ENCODE measurements at places on chromosomes 4 and X. TPM values are rescaled to one million over a fixed set of nuclear protein-coding genes. Genes with fewer than 3 reads are reported as not detected.

DNA sequence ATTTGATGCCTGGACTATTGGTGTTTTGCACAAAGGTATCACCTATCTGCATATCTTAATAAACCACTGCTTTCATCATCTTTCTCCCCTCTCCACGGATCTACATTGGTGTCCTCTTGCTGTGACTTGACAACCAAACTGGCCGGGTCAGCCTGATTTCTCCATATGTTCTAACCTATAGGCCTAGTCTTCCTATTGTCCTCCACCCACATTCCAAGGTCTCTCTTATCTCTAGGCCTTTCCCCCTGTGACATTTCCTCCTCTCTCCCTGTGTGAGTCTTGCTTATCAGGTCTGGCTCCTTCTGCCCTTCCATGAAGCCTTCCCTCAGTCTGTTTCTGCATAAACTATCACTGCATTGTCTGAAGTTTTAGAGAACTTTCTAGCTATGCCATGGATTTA is 33.7 kb downstream of the ARHGAP24 start:
- DNase-seq = no peak
- peaks cover 2% of the 10 kb centered on the region for H3K27me3 ChIP-seq
- no peaks in the 10 kb centered on the region for H3K36me3 ChIP-seq
- H3K4me1 ChIP-seq = no peaks in the 10 kb centered on the region
- H3K27ac ChIP-seq = no peak overlapping the region

DNA sequence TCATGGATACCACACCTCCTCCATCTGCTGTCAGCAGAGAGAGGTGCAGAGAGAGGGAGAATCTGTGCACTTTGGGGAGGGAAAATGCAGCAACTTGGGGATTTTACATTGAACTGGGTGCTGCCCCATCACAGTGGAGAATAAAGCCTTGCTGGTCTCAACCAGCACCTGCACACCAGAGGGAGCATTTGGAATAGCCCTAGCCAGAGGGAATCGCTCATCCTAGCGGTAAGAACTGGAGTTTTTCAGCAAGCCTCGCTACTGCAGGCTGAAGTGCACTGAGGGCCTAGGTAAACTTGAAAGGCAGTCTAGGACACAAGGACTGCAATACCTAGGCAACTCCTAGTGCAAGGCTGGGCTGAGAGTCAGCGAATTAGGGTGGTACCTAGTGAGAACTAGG is 148.7 kb downstream of the KDR start:
- H3K4me3 ChIP-seq = no peak overlapping the region
- peaks cover 4% of the 10 kb centered on the region for H3K27me3 ChIP-seq
- no peaks in the 10 kb centered on the region for H3K36me3 ChIP-seq

DNA sequence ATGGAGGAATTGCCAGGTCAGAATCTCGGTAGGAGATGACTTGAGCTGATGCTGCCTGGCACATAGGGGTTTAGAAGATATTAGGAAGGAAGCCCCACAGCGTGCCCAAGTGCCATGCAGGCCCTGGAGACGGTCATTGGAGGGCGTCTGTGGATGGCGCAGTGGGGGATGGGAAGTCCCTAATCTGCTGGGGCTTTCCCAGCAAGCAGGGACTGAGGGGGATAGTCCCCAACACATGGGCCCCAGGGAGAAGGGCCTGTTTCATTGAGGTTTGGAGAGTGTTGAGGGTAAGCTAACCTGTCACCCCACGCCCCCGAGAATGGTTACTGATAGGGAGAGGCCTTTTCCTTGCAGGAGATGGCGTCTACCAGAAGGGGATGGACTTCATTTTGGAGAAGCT is 7.8 kb downstream of the TAFAZZIN start:
- no peaks in the 10 kb centered on the region for H3K27me3 ChIP-seq
- no peak overlapping the region for H3K27ac ChIP-seq
- no peak overlapping the region for H3K4me3 ChIP-seq
- DNase-seq = no peak
- peaks cover 4% of the 10 kb centered on the region for H3K36me3 ChIP-seq

DNA sequence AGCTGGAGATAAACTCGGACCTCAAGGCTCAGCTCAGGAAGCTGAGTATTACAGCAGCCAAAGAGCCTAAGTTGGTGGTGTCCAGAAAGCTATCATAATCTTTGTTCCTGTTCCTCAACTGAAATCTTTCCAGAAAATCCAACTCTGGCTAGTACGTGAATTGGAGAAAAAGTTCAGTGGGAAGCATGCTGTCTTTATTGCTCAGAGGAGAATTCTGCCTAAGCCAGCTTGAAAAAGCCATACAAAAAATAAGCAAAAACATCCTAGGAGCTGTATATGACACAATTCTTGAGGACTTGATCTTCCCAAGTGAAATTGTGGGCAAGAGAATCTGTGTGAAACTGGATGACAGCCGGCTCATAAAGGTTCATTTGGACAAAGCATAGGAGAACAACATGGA is 74.6 kb downstream of the SHISA3 start:
- H3K27me3 ChIP-seq = no peaks in the 10 kb centered on the region
- H3K27ac ChIP-seq = no peak overlapping the region
- DNase-seq = no peak
- H3K4me3 ChIP-seq = no peak overlapping the region

- no peak for DNase-seq
These were observed 15.3 kb downstream of the ALB start for GRCh38 chr4:73419106-73420038.

DNA sequence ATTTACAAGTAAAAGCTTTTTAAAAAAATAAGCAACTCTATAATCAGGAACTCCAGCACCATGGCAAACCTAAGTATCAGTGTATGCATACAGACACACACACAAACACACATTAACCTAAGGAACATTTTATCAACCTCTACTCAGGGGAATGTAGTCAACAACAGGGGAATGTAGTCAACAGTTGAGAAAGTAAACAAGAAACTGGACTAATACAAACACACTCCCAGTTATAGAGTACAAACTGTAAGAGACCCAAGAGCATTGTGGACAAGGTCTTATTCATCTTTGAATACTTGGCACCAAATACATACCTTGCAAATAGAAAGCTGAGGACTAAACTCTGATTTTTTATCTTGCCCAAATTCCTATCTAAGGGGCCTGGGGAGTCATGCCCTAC is 36.2 kb downstream of the PAPSS1 start:
- H3K36me3 ChIP-seq = peaks cover 48% of the 10 kb centered on the region
- no peak for DNase-seq
- no peak overlapping the region for H3K27ac ChIP-seq
- H3K27me3 ChIP-seq = no peaks in the 10 kb centered on the region

DNA sequence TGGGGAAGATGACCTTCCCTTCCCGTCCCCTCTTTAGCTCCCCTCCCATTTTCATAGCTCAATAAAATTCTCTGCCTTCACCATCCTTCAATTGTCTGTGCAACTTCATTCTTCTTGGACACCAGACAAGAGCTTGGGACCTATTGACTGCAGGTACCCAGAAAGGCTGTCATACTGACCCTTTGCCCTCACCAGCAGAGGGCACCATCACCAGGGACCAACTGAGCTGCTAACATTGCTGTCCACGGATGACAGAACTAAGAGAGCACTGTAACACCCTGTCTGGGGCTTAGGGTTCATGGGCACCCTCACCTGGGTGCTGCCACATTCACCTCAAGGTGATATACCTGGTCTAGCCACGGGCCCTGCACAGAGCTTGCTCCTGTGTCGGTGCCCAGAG is 141.3 kb upstream of the VCX3B start:
- no peaks in the 10 kb centered on the region for H3K36me3 ChIP-seq
- no peak overlapping the region for H3K4me3 ChIP-seq
- DNase-seq = no peak
- H3K27me3 ChIP-seq = no peaks in the 10 kb centered on the region
- H3K27ac ChIP-seq = no peak overlapping the region
- H3K4me1 ChIP-seq = no peaks in the 10 kb centered on the region

- H3K27me3 ChIP-seq = no peaks in the 10 kb centered on the region
- DNase-seq = no peak
- no peak overlapping the region for H3K4me3 ChIP-seq
- H3K27ac ChIP-seq = no peak overlapping the region
- H3K36me3 ChIP-seq = no peaks in the 10 kb centered on the region
These were observed 73.9 kb downstream of the REPS2 start for GRCh38 chrX:17020356-17020755.

DNA sequence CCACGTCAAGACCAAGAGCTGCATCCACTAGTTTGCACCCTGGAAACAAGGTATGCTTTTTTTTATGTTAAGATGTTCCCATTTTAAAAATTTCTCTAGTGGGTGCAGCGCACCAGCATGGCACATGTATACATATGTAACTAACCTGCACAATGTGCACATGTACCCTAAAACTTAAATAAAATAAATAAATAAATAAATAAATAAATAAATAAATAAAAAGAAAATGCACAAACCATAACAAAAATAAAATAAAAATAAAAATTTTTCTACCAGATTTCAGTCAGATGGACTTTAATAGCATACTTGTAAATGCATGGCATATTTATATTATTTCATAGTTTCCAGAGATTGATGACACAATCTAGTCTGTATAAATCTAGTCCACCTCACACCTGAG is 1.9 kb upstream of the PRR27 start:
- no peaks in the 10 kb centered on the region for H3K27me3 ChIP-seq
- no peak overlapping the region for H3K27ac ChIP-seq
- H3K4me1 ChIP-seq = no peaks in the 10 kb centered on the region
- no peak for DNase-seq

DNA sequence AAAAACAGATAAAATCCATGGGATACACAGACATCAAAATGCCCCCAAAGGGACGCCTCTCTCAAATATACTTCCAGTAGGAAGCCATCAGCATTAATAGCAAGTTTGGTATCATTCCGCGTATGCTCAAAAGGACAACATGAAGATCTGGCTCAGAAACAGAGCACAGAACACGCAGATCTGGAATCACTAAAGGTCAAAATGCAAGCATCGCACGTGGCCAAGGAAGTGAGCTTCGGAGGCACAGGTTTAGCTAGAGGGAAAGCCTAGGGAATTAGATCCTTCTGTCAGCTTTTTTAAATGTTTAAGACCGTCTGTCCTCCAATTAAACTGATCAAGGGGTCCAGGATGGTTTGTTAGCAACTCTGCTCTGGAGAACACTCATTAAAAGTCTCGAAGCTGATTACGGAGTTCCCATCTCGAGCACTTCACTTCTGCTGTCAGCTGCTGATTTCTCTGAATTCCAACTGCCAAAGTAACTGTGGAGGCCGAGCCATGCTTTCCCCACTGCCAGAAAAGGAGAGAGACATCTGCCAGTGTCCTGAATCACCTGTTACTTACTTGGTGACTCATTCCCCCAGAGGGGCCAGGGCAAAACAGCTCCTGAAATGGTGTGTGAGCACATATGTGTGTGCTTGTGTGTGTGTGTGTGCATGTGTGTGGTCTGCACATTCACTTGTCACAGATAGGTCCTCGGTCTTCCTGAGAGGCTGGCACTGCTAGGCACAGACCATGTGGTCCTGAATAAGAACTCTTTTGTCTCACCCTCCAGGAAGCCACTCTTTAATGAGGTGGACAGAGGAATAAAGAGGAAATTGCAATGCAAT is 177.7 kb upstream of the PPARGC1A start:
- no peak overlapping the region for H3K27ac ChIP-seq
- no peaks in the 10 kb centered on the region for H3K27me3 ChIP-seq
- DNase-seq = no peak
- no peaks in the 10 kb centered on the region for H3K36me3 ChIP-seq

DNA sequence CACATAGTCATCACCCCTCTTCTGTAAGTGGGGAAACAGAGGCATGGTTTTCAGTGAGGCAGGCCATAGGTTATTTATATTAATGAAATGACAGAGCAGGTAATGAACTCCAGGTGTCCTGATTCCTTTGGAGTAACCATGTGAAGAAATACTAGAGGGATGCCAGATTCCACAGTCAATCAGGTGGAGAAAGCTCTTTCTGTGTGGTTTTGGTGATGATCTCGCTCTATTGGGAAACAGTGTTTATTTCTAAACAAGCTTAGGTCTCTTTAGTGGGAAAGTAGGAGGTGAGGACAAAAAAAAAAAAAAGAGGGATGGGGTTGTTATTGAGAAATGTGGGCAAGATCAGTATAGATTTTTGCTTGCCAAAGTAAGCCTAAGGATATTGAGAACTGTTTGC is 12.2 kb downstream of the DOCK11 start:
- DNase-seq = no peak
- H3K36me3 ChIP-seq = no peaks in the 10 kb centered on the region
- peaks cover 64% of the 10 kb centered on the region for H3K4me1 ChIP-seq
- H3K27ac ChIP-seq = no peak overlapping the region

DNA sequence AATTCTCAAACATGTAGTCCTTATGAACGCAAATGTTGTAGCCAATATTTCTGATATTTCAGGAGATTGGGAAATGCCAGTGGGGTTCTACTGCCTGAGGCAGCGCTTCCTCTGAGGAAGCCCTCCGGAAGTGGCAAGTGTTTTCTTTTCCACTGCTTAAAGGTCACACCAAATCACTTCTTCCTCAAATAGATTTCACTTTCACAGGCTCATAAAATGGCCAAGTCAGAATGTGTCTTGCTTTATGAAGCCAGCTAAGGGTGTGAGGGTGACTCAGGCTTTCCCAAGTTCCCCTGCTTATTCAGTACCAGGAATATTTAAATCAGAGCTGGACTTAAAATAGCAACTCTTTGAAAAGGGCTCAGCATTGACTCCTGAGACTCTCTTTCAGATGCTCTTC is 514.2 kb upstream of the DIPK2B start:
- H3K4me1 ChIP-seq = peaks cover 60% of the 10 kb centered on the region
- peak overlapping the region; percentile 50 for H3K27ac ChIP-seq
- H3K4me3 ChIP-seq = no peak overlapping the region
- DNase-seq = peak; percentile 42
- H3K27me3 ChIP-seq = no peaks in the 10 kb centered on the region

DNA sequence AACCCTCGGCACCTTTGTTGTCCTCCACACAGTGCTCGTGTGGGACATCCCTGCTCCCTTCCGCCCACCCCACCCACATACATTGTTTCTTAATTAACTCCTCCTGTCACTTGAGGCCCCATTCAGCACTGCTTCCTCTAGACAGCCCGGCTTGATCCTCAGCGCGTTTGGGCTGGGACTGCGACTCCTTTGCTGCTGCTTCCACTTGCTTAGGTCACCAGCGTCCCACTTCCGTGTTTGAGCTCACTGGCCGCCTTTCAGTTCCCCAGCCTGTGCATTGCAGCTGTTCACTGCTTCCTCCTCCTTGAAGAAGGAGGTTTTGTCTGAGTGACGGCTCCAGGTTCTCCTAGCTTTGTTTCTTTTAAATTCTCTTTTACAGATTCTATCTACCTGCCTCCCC is 16.1 kb downstream of the RNF4 start:
- H3K27ac ChIP-seq = peak overlapping the region; percentile 34
- no peaks in the 10 kb centered on the region for H3K27me3 ChIP-seq
- peak overlapping the region; percentile 17 for H3K4me3 ChIP-seq
- peak; percentile 80 for DNase-seq

The SLC25A5 gene
- total RNA-seq = 627 TPM

The MAGEE2 gene
- not detected for total RNA-seq

The UGT2B7 gene
- not detected for total RNA-seq

The SLC6A14 gene
- total RNA-seq = not detected

The SSX2B gene
- total RNA-seq = not detected

The UGT2B15 gene
- total RNA-seq = not detected

The ART3 gene
- total RNA-seq = not detected

The FAM47E gene
- total RNA-seq = not detected
